ENCODE measurements at places on chromosomes 7 and 10.

DNA sequence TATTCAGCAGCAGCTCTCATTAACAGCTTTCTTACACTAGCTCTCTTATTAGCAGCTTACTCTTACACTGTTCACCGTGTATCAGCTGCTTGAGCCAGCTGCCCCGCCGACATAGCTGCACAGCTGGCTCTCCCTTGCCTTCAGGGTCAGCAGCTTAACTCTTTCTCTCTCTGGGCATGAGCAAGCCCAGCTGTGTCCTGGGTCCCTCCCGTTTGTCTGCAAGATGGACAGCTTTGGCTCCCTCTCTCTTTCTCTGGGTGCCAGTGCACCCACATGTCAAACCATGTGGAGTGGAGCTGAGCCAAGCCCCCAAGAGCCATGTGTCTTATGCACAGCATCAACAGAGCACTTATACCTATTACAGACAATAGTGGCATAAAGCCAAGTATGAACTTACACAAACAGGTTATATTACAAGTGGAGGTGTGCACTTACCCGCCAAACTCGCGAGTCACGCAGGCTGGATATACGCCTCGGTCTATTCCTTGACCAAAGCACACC lies 35.7 kb upstream of the MTPAP start:
- DNase-seq = no peak

GRCh38 chr7:112370436-112370835 lies 79.8 kb upstream of the IFRD1 start:
- DNase-seq = no peak

DNA sequence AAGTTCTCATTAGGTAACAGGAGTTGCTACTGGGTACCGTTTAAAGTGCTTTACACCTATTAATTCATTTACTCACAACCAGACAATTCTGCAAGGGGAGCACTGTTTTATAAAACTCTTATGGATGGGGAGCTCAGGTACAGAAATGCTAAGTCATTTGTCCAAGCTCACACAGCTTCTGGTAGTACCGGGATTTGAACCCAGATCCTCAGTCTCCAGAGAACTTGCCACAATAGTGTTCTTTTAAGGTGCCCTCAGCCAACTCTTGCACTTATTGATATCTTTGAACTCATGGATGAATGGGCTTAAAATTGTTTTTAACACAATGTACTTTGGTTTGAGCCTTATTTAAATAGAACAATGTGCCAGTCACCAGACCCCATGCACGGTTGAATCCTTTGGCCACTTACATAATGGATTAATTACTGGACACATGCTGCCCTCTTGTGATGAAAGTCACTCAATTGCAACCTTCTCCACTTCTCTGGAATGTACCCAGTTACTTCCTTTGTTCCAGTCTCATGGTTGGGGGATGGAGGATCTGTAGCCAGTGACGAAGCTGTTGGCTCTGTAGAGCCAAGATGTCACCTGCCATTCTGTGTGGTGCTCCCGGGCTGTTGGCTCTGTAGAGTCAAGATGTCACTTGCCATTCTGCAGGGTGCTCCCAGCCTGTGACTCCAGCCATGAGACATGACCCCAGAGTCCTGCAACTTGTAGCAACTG lies 65.6 kb downstream of the NOD1 start:
- DNase-seq = no peak

DNA sequence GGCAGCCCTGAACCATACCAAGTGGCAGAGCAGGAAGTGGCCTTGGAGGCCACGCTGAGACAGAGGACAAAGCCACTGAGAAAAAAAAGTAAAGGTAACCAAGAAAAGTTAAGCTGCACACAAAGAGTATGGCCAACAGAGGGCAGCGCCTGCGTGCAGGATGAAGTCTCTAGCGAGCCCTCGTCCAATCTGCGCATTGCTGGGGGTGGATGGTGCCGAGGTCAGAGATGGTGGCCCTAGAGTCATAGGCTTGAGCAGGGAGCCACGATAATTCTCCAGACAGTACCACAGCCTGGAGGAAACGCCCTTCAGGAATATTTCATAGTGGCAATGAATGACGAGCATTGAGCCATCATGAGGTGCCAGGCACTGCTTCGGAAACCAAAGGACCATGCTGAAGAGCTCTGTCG lies 9.7 kb downstream of the ATP6V0E2 start:
- peak; percentile 77 for DNase-seq

GRCh38 chr7:43905209-43905946 lies 1.0 kb downstream of the URGCP start:
- DNase-seq = no peak

GRCh38 chr10:110399106-110399964 lies 94.6 kb upstream of the SMNDC1 start:
- no peak for DNase-seq

DNA sequence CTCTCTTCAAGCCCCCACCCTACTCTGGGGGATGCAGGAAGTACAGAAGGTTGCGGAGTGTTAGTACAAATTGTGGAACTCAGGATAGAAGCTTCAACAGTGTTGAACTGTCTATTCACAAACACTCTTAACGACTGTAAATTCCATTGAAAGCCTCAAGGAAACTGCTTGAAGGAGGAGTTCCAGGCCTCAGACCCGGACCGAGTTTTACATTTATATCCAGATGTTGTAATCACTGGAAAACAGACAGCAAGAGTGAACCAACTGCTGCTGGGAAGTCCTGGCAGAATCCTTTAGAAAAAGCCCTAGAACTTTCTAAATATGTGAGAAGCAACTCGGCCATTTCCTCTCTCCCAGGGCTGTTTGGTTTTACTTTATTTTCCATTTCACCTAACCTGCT lies 84.1 kb upstream of the LRRC18 start:
- no peak for DNase-seq

GRCh38 chr10:113104047-113104446 lies 154.0 kb downstream of the TCF7L2 start:
- no peak for DNase-seq

DNA sequence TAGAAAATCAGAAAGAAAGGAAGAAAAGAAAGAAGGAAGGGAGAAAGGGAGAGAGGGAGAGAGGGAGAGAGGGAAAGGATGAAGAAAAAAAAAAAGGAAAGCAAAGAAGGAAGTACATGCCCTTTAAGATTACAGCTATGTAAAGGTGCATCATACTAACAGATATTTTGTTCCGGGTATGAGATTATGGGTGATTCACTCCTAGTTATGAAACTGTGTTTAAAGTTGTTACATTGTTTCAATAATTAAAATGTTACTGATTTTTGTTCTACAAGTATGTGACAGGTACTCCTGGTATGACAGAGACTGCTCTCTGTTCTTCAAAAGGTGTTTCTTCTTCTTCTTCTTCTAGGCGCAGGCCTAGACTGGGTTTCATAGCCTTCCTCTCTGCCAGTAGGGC lies 808.9 kb downstream of the GRID1 start:
- no peak for DNase-seq

GRCh38 chr7:151813445-151813844 lies 63.5 kb downstream of the PRKAG2 start:
- DNase-seq = no peak

- no peak for DNase-seq
Measured at GRCh38 chr10:119415536-119416503, 126.7 kb downstream of the RGS10 start.

DNA sequence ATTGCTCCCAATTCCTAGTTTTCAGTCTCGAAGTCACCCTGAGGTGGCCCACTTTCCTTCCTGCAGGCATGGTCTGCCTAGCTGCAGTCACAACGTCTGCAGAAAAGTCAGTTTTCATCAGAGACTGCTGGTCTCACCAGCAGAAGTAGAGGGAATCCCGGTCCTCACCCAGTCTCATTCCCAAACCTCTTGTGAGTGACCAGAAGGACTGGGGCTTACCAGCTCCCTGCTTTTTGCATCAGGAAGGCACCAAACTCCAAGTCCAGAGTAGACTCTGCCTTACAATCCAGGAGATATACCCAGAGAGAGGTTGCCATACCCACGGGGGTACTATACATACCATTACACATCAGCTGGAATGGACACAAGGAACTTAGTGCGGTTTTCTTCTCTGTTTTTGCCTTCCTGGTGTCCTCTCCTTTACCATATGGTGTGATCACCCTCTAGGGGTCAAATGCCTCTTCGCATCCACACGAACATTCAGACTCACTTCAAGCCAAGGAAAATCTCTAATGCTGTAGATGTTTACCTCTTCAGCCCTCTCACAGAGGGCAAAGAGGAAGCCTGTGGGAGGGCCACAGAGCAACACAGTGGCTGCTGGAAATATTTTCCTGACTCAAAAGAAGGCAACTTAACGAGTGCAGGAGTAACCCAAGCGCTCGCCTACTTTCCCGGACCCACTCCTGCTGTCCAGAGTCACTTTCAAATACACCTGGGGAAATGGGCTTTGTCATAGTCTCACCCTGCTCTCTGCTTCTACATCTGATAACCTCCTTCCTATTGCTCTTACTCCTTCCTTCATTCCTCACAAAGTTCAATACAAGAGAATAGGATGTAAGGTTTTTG lies 220.9 kb downstream of the C7orf25 start:
- DNase-seq = no peak

DNA sequence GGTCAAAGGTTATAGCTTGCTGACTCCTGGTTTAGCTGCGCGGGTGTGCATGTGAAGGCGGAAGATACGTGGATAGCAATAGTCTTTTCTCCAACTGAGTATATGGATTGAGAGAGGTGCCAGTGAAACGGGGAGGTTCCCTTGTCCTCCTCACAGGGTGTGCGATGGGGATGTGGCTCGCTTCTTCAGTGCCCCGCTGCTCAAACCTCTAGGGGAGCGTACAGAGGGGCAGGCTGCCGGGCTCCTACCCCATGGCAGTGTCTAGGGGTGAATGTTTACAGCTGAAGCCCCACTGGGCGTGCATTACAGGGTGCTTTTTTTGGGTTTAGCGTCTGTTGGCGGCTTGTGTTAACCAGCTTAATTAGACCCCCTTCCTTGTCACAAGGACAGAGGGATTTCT lies 438.5 kb downstream of the CCSER2 start:
- no peak for DNase-seq

DNA sequence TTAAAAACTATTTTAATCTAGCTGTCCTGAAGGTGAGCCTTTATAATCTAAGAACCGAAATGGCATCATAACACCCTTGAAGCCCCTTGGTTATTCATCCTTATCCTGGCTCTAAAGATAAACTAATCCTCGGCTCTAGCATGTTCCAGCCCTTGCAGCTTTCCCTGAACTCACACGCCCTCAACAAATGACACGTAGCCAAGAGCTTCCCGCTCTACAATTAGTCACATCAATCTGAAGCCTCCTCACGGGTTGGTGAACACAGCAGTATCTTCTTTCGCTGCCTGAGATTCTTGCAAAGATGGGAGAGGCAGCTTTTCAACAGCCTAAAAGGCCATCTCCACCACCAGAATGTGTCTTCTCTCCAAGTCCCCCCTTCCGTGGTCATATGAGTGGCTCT lies 4.1 kb downstream of the FRMD4A start:
- DNase-seq = no peak

GRCh38 chr7:94580601-94581000 lies 71.0 kb downstream of the CASD1 start:
- no peak for DNase-seq

DNA sequence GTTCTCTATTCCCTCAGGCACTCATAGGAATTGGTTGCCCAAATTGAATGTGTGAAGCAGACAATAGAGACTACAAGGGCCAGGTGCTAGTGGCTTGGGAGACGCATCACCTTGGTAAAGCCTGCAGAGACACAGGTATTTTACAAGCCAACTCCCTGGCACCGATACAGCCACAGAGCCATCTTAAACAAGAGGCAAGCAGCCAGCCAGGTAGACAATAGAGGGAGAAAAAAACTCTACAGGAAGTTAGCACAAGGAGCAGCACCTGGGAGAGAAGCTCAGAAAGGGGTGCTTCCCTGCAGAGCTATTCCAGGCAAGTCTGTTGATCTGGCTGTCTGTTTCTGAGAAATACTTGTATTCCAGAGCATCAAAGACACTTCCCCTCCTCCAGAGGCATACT lies 43.0 kb upstream of the CDK1 start:
- DNase-seq = no peak

- no peak for DNase-seq
Measured at GRCh38 chr7:72467237-72467636, 55.1 kb upstream of the CALN1 start.

- no peak for DNase-seq
Measured at GRCh38 chr7:3041986-3042675, 1.5 kb downstream of the CARD11 start.

- DNase-seq = no peak
Measured at GRCh38 chr7:38276096-38276877, 2.9 kb upstream of the TARP start.

All from H1 (cell line).